ENCODE measurements at places on chromosomes 16 and 17. TPM values are rescaled to one million over a fixed set of nuclear protein-coding genes. Genes with fewer than 3 reads are reported as not detected.

Gene CDK5R1
- 1.6 TPM for total RNA-seq

Gene UBFD1
- total RNA-seq: 31.9 TPM

Gene BRIP1
- total RNA-seq: 10.5 TPM

Gene TMC8
- total RNA-seq: 3.4 TPM

Gene TBCD
- total RNA-seq: 44.5 TPM

Gene CACNG3
- not detected for total RNA-seq

Gene EPN3
- total RNA-seq: 5.3 TPM

Gene SCIMP
- total RNA-seq: 0.99 TPM

Gene CCL8
- 3.1 TPM for total RNA-seq

Gene MED9
- total RNA-seq: 12.2 TPM

Gene LITAFD
- not detected for total RNA-seq

Gene HAP1
- 0.49 TPM for total RNA-seq

Gene C16orf89
- 2.0 TPM for total RNA-seq

Gene MIEN1
- 11.1 TPM for total RNA-seq

Gene MARVELD3
- 3.0 TPM for total RNA-seq

Gene NPIPA8
- 16.5 TPM for total RNA-seq

Gene C1QTNF1
- 15.8 TPM for total RNA-seq

Gene NOXO1
- 0.39 TPM for total RNA-seq

Gene MYH4
- under 0.01 TPM for total RNA-seq

Gene CYGB
- 6.9 TPM for total RNA-seq

Gene CCL15
- not detected for total RNA-seq

Gene MPP3
- 7.7 TPM for total RNA-seq

Gene ALDH3A1
- total RNA-seq: 2.0 TPM

Gene SOCS7
- total RNA-seq: 11.3 TPM

Gene FBXO39
- 0.30 TPM for total RNA-seq

Gene NPIPB6
- 1.9 TPM for total RNA-seq

Gene CMTM2
- total RNA-seq: 2.5 TPM

Gene AFMID
- total RNA-seq: 28.3 TPM

Gene ZPBP2
- not detected for total RNA-seq

All from skin of body (tissue), 3 donors.